ENCODE measurements at places on chromosomes 1 and 21.

DNA sequence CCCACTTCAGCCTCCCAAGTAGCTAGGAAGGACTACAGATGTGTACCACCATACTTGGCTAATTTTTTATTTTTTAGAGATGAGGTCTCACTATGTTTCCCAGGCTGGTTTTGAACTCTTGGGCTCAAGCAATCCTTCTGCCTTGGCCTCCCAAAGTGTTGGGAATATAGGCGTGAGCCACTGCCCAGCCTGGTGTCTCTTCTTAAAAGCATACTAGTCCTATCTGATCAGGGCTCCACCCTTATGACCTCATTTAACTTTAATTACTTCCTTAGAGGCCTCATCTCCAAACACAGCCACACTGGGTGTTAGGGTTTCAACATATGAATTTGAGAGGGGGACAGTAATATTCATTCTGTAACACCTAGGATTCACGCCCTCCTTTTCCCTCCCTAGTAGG, 130.9 kb downstream of the GLIS1 start:
- DNase-seq: no peak

- no peak for DNase-seq
Measured at GRCh38 chr1:7284839-7285435, 486.2 kb upstream of the VAMP3 start.

DNA sequence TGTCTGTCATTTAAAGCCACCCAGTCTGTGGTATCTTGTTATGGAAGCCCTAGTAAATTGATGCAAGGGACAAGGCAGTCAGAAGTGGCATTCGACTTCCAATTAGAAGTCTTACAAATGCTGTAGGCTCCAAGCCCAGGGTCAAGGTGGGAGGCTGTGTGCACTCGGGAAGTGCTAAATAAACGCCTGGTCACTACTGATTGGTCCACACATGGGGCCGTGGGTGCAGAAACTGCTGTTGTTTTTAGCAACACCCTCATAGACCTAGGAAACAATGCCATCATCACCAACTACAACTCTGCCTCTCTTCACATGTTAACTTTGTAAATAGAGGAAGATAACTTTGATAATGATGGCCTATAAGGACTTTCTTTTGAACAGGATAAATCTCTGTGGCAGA, 20.2 kb upstream of the ZBTB21 start:
- DNase-seq: no peak

DNA sequence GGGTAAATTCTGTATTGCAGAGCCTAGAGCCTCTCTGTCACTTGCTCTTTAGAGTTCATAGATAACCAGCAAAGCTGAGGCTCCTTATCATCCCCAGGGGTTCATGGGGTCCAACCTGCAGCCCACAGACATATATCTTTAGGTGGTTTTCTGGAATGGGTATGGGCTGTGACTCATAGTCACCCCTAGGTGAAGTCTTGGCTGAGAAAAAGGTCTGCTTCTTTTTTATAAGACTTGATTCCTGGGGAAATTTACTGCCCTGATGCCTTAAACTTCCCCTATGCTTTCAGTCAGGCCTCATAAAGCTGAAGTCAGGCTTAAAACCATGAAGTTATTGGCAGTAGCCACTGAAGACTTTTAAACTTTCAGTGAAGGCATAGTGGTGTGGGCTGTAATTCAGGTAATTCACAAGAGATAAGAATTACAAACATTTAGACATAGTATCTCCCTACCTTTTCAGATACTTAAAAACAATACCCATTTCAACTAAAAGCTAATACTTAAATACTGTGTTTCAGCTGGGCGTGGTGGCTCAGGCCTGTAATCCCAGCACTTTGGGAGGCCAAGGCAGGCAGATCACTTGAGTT, 46.8 kb downstream of the MACO1 start:
- no peak for DNase-seq

- no peak for DNase-seq
Measured at GRCh38 chr1:152367436-152367835, 7.6 kb upstream of the FLG2 start.

DNA sequence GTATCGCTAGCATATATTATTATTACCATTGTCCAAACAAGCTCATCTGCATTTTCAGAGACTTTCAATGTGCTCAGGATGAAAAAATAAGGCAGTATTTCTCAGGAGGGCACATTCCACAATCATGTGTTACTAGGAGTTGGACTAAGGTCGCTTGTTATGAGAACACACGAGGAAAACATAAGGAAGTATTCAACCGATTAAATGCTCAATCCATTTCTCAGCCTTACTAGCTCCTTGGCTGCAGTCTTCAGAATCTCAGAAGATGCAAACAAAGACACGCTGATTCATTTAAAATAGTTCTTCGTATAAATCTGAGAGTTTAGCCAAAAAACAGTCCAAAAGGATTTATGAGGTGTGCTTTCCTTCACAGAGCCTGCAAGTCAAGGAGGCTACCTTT, 82.0 kb upstream of the JAK1 start:
- no peak for DNase-seq

DNA sequence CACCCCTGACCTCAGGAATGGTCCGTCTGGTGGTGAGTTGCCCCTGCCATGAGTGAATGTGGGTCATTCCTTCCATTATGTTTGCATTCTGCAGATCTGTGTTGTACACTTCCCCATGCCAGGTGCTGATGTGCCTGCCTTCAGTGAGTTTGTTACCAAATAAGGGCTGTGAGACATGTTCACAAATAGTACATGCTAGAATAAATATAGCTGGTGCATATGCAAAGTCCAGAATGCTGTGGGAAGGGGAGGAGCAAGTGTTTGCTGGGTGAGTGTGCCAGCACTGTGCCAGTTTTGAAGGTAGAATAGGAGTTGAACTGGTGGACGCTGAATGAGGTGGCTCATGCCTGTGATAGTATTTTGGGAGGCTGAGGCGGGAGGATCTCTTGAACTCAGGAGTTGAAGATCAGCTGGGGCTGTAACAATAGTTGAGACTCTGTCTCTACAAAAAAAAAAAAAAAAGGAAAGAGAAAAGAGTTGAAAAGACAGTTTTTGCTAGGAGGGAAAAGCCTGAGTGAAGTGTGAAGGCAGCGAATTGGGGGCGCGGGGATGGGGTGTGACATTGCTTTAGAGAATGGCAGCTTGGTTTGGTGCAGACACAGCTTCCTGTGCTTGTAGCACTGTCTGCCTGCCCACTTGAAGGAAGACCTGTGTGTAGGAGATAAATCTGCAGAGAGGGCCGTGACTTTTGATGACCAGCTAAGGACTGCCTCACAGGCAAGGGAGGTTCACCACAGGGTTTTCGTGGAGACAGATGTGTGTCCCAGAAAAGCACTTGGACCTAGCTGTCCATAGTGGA, 61.1 kb downstream of the LGR6 start:
- no peak for DNase-seq

- DNase-seq: no peak
Measured at GRCh38 chr1:230937371-230937770, 41.3 kb downstream of the TTC13 start.

GRCh38 chr1:46410156-46411009, 16.3 kb downstream of the FAAH start:
- no peak for DNase-seq

- DNase-seq: no peak
Measured at GRCh38 chr1:152735648-152736047, 22.2 kb upstream of the KPRP start.

- DNase-seq: no peak
Measured at GRCh38 chr1:178684111-178684510, 40.9 kb upstream of the RALGPS2 start.

DNA sequence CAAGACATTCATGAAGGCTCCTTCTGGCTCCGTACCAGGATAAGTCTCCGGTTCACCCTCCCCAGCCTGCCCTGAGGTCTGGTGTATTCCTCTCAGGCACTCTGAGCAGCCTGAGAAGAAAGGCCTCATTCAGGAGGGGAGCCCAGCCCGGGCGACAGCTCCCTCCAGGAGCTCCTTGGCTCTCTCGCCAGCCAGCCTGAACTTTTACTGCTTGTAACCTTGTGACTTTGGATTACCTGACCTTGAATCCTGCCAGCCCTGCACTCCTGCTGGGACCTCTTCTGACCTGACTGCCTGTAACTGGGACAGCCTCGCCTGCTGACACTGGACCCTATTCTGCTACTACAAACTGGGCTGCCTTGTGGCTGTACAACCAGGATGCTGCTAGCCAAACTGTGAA, 65.8 kb downstream of the CD34 start:
- peak; percentile 87 for DNase-seq

GRCh38 chr1:212975111-212975918, 25.0 kb downstream of the VASH2 start:
- DNase-seq: no peak

DNA sequence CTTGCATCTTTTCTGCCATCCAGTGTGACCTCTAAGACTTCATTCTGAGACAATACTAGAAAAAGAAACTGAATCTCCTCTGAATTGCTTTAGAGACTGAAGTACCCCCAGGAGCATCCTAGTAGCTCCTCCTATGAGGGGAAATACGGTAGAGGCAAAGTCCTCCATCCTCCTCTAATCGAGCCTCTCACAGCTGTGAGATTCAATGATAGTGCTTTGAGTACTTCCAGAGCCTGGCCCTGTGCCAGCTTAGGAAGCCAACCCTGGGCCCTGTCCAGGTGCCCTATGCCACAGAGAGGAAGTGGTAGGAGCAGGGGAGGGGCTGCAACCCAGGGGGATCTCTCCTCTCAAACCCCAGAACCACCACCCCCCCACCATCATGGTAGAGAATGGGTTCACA, 10.7 kb downstream of the RORC start:
- DNase-seq: no peak

DNA sequence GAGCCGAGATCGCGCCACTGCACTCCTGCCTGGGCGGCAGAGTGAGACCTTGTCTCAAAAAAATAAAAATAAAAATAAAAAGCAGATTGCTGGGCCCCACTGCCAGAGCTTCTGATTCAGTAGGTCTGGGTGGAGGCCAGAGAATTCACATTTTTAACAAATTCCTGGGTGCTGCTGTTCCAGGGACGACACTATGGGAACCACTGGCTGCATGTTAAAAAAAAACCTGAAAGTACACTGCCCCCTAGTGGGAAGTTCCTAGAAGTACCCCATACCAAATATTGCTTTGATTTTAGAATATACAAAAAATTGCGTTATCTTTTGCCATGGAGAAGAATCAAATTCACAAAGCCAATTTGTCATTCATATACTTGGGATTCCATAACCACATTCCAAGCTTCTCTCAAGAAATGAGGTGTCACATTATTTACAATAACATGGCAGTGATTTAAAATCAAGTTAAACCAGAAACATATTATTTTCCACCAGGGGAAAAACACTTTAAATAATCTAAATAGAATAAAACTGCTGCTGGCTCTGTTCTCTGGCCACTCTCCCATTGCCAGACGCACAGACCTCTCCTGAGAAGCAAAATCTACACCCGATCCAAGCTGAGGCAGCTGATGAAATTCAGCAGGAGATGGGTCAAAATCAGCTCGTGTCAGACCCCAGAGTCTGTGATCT, 27.4 kb downstream of the SYF2 start:
- DNase-seq: peak; percentile 60

DNA sequence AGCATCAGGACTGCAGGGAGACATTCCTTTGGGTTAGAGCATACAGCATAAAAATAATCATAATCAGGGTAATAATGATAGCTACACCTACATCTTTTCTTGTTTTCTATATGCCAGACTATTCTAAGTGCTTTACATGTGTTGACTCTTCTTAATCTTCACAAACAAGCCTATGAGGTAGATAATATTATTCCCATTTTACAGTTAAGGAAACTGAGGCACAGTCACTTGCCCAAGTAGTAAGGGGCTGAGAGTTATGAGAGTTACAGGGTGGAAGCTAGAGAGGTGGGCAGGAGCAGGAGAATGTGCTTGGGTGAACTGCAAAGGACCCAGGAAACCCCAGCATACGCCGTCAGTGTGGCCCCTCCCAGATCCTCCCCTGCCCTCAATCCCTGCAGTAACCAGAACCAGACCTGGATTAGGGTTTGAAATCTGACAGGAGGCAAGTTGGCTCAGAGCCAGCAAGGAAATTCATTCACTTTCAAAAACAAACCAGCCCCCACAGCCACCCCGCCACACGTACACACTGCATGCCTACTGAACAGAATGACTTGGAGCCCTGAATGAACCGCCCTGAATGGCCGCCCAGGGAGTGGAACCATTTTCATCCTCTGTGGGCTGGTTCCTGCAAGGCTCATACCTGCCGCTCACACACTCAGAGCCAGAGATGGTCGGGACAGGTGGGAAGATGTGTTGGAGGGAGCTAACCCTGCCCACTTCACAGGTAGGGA, 126.1 kb downstream of the TRABD2B start:
- DNase-seq: no peak

DNA sequence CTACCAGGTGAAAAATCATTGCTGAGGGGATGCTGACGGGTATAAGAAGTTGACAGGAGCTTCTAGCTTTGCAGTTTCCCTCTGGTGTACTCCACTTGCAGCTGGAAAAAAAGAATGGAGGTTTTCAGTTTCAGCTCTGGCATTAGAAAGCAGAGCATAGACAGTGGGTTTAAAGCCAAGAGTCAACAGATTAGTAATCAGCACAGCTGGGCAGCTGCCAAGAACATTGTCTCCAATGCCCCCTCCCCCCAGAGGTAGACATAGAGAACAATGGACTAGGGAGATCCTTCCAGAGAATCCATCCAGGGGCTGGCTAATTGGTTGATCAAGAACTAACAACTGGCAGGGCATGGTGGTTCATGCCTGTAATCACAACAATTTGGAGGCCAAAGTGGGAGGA, 10.1 kb upstream of the ZBTB8B start:
- no peak for DNase-seq

DNA sequence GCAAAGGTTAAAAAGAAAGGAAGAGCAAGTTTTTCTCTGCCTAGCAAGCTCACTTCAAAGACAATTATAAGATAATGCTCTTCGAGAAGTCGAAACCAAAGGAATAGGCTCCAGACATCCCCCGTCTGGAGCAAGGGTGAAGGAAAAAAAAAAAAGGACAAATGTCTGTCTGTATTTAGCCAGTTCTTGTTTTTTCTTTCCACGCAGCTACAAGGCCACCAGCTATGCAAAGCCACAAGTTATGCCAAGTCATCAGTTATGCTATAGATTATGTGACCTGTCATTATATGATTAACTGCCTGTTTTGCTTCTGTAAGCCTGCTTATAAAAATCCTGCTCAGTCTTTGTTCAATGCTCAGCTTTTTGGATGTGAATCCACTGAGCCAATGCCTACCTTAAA, 2.4 kb upstream of the THEM5 start:
- DNase-seq: no peak

GRCh38 chr1:233170741-233171140, 124.8 kb downstream of the PCNX2 start:
- DNase-seq: no peak

GRCh38 chr1:220631238-220631815, 58.8 kb upstream of the C1orf115 start:
- DNase-seq: no peak

DNA sequence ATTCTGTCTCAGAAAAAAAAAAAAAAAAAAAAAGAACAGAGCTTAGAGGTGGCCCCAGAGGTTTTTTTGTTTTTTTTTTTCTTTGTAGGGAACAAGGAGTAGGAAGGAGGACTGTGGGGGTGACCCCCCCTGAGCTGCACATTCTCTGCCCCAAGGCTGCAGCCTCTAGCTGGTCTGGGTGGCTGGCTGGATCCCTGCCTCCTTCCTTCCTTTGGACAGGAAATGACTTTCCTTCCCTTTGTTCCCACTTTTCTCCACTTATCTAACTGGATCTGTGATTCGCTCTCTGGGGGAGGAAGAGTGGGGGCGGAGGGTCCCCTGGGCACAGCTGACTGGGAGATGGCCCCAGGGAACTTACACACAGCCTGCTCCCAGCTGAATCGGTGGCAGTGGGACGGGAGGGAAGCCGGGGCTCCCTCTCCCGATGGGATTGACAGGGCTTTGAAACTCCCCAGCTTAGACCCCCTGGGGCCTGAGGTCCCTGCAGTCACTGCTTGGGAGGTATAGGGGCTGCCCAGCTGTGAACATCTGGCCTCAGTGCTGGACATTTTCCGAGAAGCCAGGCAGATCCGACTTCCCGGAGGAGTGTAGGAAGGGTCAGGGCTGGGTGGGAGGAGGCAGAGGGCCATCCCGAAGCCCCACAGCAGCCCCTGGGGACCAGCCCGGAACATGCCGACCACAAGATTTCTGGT, 2.1 kb downstream of the FBLIM1 start:
- peak; percentile 94 for DNase-seq

Measured in COLO829 (cell line).